Smooth muscle cell of the umbilical artery (primary cell): ENCODE measurements at places on chromosomes 13 and 19. TPM values are rescaled to one million over a fixed set of nuclear protein-coding genes. Genes with fewer than 3 reads are reported as not detected.

The DAND5 gene
- total RNA-seq = not detected in 2 replicates

The C5AR1 gene
- under 0.01 and 0.18 TPM in 2 replicates for total RNA-seq

The GPR42 gene
- not detected in 2 replicates for total RNA-seq

The RPL18A gene
- 611 and 1,014 TPM in 2 replicates for total RNA-seq

The JOSD2 gene
- 18.6 and 27.0 TPM in 2 replicates for total RNA-seq

The KLC3 gene
- total RNA-seq = not detected in 2 replicates

The TEX29 gene
- total RNA-seq = 0.30 TPM in 1 of 2 replicates, not detected in the other

The PLA2G4C gene
- 17.5 and 19.3 TPM in 2 replicates for total RNA-seq

The SPINT2 gene
- 5.6 and 8.6 TPM in 2 replicates for total RNA-seq

The ZNF284 gene
- 3.0 and 3.3 TPM in 2 replicates for total RNA-seq

The PTPRH gene
- 4.2 and 5.0 TPM in 2 replicates for total RNA-seq

The BLVRB gene
- total RNA-seq = 49.3 and 56.1 TPM in 2 replicates
